Fibroblast of the aortic adventitia (primary cell): ENCODE measurements at places on chromosomes 5 and 9. TPM values are rescaled to one million over a fixed set of nuclear protein-coding genes. Genes with fewer than 3 reads are reported as not detected.

RLN1 gene
- 0.18 TPM in 1 of 2 replicates, not detected in the other for total RNA-seq

FAM174A gene
- 9.7 and 22.3 TPM in 2 replicates for total RNA-seq

DNA sequence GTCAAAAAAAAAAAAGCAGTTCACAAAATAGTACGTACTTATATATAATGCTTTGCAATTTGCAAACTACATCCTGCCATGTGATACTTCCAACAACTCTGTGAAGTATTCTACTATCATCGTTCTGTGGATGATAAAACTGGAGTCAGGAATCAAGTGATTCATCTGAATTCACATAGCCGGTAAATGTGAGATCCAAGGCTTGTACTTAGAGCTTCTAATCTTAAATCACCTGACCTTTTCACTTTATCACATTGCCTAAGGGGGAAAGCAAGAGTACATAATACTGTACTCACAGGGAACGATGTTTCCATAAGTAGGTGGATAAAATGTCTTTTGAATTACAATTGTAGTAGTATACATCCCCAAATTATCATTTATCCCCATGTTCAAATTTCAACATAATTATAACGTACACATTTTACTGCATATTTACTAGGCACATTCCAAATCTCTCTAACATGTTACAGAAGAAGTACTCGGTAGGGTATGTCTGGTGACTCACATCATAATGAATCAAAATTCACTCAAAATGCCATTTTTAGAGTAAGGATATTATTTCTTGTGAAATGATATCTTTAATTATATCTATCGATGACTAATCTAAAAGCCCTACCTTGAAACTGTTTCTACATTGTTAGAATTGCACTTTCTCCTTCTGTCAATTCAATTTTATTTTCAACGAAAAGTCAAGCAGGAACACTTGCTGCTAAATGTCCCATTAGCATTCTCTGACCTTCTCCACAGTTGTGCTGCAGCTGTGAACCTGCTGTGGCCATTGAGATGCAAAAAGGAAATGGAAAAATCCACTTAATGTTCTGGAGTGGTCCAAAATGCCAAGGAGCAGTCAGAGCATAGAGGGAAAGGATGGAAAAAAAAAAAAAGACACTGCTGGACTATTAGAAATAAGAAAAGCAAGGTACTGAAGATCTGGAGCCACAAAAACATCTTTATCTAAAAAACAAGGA lies 78.9 kb downstream of the OR2K2 start:
- DNase-seq: no peak

GRCh38 chr5:61809651-61810050 lies 477.6 kb downstream of the ZSWIM6 start:
- no peak for DNase-seq

GRCh38 chr9:18579536-18579935 lies 105.6 kb downstream of the ADAMTSL1 start:
- DNase-seq: no peak
